ENCODE measurements at places on chromosomes 1 and 21.
A peak's percentile ranks its signal among the peaks of the same experiment; 100 is the strongest.

DNA sequence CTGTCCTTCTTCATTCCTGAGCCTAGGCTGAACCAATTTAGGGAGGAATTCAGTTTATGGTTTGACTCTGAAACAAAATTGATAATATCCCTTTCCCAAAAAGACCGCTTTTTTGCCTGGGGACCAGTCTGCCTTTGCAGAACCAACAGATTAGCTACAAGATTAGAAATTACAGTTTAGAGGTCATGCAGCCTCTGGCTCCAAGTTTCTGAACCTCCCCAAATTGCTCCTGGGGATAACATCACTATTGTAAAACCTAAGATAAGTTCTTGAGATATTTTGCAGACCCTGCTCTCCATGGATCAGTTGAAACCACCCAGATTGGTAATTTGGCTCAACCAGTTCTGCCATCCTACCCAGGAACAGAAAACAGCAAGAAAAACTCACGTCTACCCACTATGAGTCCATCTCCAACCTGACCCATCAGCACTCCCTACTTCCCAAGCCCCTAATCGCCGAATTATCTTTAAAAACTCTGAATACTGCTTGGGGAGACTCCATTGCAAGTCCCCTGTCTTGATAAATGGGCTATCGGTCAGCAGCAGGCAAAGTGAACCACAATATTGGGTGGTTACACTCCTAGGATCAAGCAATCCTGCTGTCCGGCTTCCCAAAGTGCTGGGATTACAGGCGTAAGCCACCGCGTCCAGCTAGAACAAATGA lies 605 bp upstream of the RABGGTB start:
- DNase-seq: no peak

GRCh38 chr1:157089789-157090188 lies 9.8 kb downstream of the ETV3L start:
- no peak for DNase-seq

DNA sequence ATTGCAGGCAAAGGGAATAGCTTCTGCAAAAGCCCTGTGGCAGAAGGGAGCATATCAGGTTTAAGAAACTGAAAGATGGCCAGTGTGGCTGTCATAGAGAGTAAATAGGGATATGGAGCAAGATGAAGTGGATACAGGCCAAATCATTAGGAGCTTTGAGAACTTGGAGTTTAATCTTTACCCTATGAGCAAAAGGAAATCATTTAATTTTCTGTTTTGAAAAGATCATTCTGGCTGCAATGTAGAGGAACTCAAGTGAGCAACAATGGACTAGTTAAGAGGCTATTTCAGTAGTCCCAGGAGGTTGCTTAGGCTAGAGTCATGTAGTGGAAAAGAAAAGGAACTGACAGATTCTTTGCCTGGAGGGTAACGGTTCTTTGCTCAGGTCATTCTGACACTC lies 47.2 kb downstream of the RAP1A start:
- no peak for DNase-seq

GRCh38 chr1:154716011-154716410 lies 108.0 kb upstream of the ADAR start:
- DNase-seq: no peak

DNA sequence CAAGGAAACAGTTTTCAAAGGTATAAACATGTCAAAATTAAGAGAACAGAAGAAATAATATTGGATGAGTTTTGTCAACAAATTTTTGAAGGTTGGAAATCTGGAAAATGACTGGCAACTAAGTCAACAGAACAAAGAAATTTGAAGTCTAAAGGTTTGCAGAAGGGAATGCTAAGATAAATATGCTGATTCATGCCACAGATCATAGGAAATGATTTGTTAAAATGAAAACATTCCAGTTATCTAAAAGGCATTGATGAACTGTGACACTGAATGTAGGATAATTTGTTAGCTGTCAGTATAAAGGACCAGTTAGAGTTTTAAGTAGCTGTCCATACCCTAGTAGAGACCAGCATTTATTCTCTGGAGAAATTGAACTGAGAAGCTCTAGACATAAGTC lies 157.9 kb upstream of the CHRM3 start:
- no peak for DNase-seq

- peak; percentile 39 for DNase-seq
Measured at GRCh38 chr1:9589144-9589718, 520 bp downstream of the TMEM201 start.
